Panc1 (cell line): ENCODE measurements at places on chromosomes 16 and 17. TPM values are rescaled to one million over a fixed set of nuclear protein-coding genes. Genes with fewer than 3 reads are reported as not detected.

- no peaks in the 10 kb centered on the region for H3K27me3 ChIP-seq
- H3K36me3 ChIP-seq, result no peaks in the 10 kb centered on the region
- no peak overlapping the region for H3K4me3 ChIP-seq
- H3K27ac ChIP-seq, result no peak overlapping the region
- H3K4me1 ChIP-seq, result no peaks in the 10 kb centered on the region
These were observed 6.5 kb downstream of the NATD1 start for GRCh38 chr17:21246698-21247097.

- H3K36me3 ChIP-seq, result no peaks in the 10 kb centered on the region
- H3K27ac ChIP-seq, result peak overlapping the region; percentile 94
- no peak for DNase-seq
- peaks cover 28% of the 10 kb centered on the region for H3K4me1 ChIP-seq
- H3K4me3 ChIP-seq, result no peak overlapping the region
These were observed 43.1 kb upstream of the HAPSTR1 start for GRCh38 chr16:9048302-9048700.

- H3K4me3 ChIP-seq, result no peak overlapping the region
- H3K4me1 ChIP-seq, result no peaks in the 10 kb centered on the region
- H3K36me3 ChIP-seq, result no peaks in the 10 kb centered on the region
- no peaks in the 10 kb centered on the region; the same call in 1 of the 2 replicates for H3K27me3 ChIP-seq
- H3K27ac ChIP-seq, result no peak overlapping the region
These were observed 10.3 kb downstream of the TNRC6C start for GRCh38 chr17:77968788-77969187.

GRCh38 chr17:21374441-21375161 is 1.6 kb upstream of the KCNJ12 start:
- H3K27ac ChIP-seq, result no peak overlapping the region
- no peaks in the 10 kb centered on the region for H3K27me3 ChIP-seq
- H3K4me1 ChIP-seq, result no peaks in the 10 kb centered on the region
- H3K36me3 ChIP-seq, result no peaks in the 10 kb centered on the region; the same call in 1 of the 2 replicates
- no peak for DNase-seq

DNA sequence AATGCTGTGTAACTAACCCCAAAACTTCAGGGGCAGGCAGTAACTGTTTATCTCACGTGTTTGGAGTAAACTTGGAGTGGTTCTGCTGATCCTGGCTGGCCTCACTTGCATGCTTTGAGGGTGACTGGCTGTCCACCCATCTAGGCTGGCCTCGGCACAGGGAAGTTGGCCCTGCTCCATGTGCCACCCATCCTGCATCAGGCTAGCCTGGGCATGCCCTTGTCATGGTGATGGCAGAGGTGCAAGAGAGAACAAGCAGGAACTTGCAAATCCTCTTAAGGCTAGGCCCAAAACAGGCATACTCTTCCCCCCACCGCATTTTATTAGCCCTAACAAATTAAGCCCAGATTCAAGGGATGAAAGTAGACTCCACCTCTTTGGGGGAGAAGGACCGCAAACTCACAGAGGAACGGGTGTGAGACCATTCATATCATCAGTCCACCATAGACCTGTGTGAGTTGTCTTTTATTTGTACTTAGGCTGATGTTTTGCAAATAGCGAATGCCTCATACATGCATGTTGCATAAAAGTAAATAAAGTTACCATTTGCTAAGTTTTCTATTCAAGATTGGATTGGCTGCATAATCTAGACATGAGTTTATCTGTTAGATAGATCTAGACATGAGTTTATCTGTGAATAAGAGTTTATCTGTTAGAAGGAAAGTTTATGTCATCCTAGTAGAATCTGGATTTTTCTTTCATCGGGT is 221.0 kb downstream of the CCDC182 start:
- no peak overlapping the region for H3K4me3 ChIP-seq
- no peaks in the 10 kb centered on the region for H3K36me3 ChIP-seq
- H3K27ac ChIP-seq, result no peak overlapping the region
- no peaks in the 10 kb centered on the region for H3K4me1 ChIP-seq
- no peak for DNase-seq
- H3K27me3 ChIP-seq, result no peaks in the 10 kb centered on the region

COL1A1 gene
- 52.7 TPM for total RNA-seq
